ENCODE measurements at places on chromosomes 2 and 18.

DNA sequence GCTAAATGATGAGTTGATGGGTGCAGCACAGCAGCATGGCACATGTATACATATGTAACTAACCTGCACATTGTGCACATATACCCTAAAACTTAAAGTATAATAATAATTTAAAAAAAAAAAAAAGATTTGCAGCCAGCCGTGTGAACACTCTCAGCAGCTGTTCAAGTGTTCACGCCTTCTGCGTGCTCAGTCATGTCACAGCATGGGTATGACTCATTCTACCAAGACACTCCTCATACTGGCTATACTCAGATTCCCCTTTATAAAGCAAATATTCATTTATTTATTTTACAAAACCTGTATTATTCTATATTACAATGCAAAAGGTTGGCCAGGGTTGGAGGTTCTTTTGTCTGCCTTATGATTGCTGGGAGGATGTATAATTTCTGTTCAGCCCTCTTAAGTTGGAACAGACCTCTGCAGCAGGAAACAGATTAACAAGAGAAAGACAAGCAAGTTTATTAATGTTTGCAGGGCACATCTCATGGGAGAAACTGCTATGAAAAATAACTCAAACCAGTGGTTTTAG is 1230.6 kb upstream of the CHAC2 start:
- no peak for DNase-seq

GRCh38 chr2:195498176-195498575 is 158.8 kb upstream of the SLC39A10 start:
- DNase-seq = peak; percentile 74

GRCh38 chr2:109446278-109447131 is 167.3 kb downstream of the SEPTIN10 start:
- DNase-seq = no peak

DNA sequence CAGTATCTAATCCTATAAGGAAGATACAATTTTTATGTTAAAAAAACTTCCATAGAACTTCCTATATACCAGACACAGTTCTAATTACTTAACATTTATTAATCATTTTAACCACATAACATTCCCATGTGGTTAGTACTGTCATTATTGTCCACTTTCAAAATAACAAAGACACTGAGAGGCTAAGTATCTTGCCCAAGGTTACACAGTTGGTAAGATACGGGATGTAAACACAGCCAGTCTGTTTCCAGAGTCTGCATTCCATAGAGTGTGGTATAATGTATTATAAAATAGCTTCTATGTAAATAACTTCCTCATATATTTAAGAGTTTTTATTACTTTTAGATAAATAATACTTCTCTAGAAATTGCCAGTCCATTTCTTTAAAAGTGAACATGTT is 383.3 kb upstream of the ETAA1 start:
- no peak for DNase-seq

DNA sequence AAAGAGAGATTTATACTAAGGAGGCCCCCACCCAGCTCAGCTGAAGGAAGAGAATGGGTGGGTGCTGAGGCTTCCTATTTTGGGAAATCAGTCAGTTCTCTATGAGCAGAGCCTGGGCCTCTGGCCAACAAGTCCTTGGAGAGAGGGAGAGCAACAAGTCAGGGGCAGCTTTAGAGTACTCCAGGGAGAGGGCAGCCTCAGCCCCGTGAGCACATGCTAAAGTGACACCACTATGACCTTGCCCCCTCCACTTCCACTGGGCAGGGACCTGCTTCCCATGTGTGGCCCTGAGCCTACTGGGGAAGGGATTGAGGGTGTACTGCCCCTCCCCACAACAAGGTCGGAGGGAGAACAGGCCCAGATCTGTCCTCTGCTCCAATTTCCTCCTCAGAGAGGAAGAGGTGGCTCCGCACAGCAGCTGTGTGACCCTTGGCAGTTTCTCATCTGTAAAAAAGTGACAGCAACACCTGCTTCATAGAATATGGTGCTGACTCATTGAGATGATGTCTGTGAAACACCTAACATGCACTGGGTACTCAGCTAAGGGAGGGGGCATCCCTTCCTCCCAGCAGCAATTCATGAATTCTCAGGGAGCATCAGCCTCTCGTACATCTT is 72.9 kb downstream of the CLHC1 start:
- DNase-seq = no peak

- DNase-seq = no peak
Measured at GRCh38 chr2:155256803-155257202, 558.3 kb downstream of the KCNJ3 start.

GRCh38 chr2:217267758-217268157 is 407.9 kb upstream of the TNP1 start:
- no peak for DNase-seq

- no peak for DNase-seq
Measured at GRCh38 chr2:73982140-73982617, 2.5 kb upstream of the TET3 start.

DNA sequence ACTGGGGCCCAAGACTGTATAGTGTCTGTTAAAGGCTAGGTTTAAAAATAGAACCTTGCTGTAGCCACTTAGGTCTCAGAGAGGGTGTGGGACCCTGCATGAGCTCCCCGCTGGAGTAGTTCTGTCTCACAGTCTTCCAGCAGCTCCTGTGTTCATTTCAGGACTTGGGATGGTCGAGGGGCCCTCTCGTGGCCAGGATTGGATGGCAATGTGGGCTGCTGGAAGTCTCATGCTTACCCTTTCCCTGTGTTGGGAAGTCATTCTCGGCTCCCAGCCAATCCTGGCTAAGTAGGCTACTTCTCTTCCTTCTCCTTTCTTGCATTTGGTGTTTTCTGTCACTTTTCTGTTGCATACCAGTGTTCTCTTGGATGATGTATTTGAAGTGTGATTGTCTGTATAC is 284.0 kb upstream of the GCFC2 start:
- no peak for DNase-seq

DNA sequence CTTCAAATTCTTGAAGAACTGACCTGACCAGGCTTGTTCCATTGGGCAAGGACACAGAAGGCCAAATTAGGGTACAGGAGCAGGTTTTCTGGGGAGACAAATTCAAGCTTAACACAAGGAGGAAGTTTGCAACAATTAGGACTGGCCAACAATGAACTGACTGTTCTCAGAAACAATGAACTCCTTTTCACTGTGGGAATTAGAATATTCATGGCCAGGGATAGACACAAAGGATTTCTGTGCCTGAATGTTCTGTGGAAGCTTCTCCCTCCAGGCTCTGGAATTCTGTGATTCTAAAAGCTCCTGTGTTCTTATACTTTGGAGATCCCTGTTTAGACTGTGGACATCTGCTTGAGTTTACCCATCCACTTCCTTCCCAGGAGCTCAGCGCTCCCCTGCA is 15.2 kb downstream of the SMYD1 start:
- no peak for DNase-seq

DNA sequence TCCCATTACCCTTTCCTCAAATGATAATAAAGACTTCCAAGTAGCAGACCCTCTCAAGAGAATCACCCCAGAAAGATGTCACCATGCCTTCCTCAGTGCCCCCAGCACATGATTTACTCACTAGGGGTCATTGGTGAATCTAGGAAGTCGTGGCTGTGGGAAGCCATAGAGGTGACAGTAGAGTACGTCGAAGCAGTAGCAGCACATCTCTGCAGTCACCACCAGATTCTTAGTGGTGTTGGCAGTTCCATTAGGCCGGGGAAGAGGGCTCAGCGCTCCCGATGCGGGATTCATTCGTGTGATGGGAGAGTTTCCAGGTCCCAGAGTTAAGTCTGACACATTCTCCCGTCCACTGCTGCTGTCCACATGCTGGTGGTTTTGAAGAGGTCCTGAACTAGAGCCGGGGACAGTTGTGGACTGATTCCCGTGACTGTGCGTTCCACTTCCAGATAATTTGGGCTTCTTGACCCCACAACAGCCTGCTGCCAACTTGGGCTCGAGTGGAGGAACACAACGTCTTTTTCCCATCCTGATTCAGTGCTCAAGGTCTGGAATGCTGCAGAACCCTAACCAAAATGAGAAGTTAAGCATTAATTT is 12.0 kb downstream of the AMMECR1L start:
- DNase-seq = no peak

GRCh38 chr2:17470855-17471641 is 47.2 kb downstream of the RAD51AP2 start:
- DNase-seq = no peak

- no peak for DNase-seq
Measured at GRCh38 chr2:188601391-188601790, 309.7 kb downstream of the GULP1 start.

GRCh38 chr2:217462121-217462520 is 540.7 kb downstream of the TNS1 start:
- DNase-seq = no peak

GRCh38 chr2:242017086-242017485 is 147.6 kb downstream of the RTP5 start:
- DNase-seq = no peak

- DNase-seq = no peak
Measured at GRCh38 chr2:39356922-39357639, 80.0 kb downstream of the MAP4K3 start.

DNA sequence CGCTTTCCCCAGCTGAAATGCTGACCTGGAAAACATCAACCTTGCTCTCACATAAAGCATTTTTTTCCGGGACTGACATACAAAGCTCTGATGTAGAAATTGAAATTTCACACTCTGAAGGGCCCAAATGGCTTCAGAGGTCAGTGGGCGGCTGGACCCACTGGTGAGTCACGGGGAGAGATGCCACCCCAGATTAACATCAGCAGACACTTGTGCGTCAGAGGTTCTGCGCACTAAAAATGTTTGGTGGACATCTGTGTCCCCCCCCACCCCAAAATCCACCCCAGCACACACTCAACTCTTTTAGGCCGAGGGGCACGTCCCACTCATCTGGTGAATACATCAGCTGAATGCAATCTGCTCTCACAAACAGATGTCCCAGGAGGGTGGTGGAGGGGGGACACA is 208.9 kb downstream of the ASB1 start:
- DNase-seq = no peak

DNA sequence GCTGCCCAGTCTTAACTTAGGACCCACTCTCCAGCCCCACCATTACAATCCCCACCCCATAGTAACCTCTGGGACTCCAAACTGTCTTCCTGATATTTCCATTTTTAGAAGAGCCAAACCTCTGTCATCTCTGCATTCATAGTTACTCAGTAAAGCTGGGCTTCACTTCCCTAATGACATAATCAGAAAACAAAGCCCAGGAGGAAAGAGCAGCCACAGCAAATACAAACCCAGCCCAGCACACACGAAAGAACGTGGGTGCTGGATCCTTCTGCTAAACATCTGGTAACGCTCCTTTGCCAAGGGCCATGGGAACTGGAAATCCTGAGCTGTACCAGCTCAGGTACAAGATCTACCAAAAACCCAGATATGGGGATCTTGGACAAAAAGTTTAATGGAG is 36.8 kb upstream of the RIOK3 start:
- no peak for DNase-seq

DNA sequence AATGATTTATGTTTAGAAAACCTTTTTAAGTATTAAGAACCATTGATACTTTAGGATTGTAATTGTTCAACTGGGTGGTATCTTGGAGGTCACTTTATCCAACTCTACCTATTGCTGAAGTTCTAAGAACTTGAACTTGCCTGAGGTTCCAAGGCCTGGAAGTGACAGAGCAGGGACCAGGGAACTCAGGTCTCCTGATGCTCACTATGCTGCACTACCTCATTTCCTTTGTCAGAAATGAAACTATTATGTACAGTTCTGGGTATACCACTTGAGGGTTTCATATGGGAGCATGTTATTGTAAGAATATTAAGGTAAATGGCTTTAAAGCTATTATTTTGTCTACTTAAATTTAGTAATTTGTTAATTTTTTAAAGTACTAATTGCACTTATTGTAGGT is 3.0 kb downstream of the MBD5 start:
- DNase-seq = peak; percentile 30

DNA sequence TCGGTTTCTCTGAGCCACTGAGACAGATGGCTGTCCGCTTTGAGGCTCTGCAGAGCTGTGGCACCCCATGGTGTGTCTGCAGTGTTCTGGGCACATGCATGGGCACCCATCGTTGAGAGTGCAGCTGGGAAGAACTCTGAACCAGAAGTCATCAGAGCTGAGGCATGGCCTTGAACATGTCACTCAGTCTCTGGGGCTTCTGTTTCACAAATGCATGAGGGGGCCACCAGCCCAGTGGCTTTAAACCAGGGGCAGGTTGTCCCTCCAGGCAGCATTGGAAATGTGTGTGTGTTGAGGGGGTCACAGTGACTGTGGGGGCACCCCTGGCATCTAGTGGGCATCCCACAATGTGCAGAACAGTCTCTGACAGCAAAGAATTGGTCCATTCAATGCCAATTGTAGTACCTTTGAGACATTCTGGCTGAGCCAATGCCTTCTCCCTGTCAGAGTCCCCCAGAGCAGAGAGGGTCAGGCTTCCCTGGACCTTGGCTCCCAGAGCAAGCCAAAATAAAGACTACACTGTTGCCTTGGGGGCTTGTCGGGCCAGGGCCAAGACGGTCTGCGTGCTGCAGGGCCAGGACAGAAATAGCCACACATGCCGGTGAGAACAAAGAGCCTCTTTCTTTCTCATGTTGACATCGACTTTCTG is 9.3 kb upstream of the PSMD1 start:
- no peak for DNase-seq

GRCh38 chr18:24268784-24269550 is 128.7 kb downstream of the OSBPL1A start:
- no peak for DNase-seq

GRCh38 chr2:122469147-122469546 is 713.7 kb downstream of the TSN start:
- DNase-seq = no peak

- peak; percentile 6 for DNase-seq
Measured at GRCh38 chr2:210496512-210496911, 20.0 kb upstream of the LANCL1 start.

DNA sequence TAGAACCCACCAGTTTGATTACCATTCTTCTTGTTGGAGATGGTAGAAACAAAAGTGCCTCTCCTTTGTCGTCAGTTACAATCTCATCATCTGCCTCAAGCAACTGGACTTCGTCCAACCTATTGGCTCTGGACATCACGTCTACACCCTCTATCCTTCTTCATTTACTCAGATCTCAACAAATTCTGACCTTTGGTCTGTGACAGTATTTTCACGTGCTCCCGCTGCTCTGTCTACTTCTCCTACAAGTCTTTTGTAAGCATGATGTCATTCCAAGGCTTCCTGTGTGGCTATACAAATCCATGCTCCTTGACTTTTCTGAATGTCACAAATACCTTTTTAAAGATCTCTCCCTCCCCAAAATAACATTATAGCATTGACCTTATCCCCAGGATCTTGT is 43.0 kb upstream of the PID1 start:
- no peak for DNase-seq

- DNase-seq = no peak
Measured at GRCh38 chr2:221553333-221553732, 18.8 kb downstream of the EPHA4 start.

- no peak for DNase-seq
Measured at GRCh38 chr2:185998562-185999070, 260.0 kb downstream of the FSIP2 start.

GRCh38 chr2:26940001-26940400 is 30.4 kb upstream of the MAPRE3 start:
- no peak for DNase-seq

GRCh38 chr2:188291617-188292347 is at the start of gene GULP1:
Gene GULP1 (plus strand): TSS chr2:188291874. CDS start chr2:188477703, 185,829 bp downstream.
- no peak for DNase-seq

- DNase-seq = no peak
Measured at GRCh38 chr2:75513616-75514170, 47.0 kb downstream of the EVA1A start.

GRCh38 chr2:200330351-200331060 is 24.0 kb downstream of the SPATS2L start:
- DNase-seq = no peak

- DNase-seq = no peak
Measured at GRCh38 chr2:187264612-187265011, 183.4 kb downstream of the CALCRL start.
